Effector CD4-positive, alpha-beta T cell (primary cell): ENCODE measurements at places on chromosomes 3 and 15.

DNA sequence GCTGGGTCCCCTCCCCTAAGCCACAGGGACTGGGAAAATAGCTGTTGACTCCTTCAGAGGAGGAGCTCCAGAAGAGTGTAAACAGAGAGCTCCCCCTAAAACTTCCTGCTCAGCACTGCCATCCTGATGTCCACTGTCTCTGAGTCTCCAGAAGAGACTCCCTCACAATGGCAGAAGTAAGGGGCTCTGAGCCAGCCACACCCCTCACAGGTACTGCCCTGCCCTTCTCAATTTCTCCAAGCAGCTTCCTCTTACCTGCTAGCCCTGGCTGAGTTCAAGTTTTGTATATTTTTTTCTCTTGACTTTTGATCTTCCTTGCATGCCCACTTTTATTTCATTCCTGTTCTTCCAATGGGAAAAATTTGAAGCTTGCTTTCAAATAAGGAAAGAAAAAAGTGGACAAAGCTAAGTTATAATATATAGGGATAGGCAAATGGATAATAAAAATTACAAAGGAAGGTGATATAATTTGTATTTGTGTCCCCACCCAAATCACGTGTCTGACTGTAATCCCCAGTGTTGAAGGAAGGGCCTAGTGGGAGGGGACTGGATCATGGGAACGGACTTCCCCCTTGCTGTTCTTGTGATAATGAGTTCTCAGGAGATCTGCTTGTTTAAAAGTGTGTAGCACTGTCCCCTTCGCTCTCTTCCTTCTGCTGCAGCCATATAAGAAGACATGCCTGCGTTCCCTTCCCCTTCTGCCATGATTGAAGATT, 442.2 kb upstream of the WNT5A start:
- DNase-seq = no peak

- no peak for DNase-seq
Measured at GRCh38 chr15:79051029-79051428, 39.6 kb downstream of the RASGRF1 start.

- no peak for DNase-seq
Measured at GRCh38 chr15:66764072-66764786, 62.2 kb downstream of the SMAD6 start.

- DNase-seq = peak; percentile 10
Measured at GRCh38 chr3:129934234-129935123, 40.0 kb upstream of the TRH start.

DNA sequence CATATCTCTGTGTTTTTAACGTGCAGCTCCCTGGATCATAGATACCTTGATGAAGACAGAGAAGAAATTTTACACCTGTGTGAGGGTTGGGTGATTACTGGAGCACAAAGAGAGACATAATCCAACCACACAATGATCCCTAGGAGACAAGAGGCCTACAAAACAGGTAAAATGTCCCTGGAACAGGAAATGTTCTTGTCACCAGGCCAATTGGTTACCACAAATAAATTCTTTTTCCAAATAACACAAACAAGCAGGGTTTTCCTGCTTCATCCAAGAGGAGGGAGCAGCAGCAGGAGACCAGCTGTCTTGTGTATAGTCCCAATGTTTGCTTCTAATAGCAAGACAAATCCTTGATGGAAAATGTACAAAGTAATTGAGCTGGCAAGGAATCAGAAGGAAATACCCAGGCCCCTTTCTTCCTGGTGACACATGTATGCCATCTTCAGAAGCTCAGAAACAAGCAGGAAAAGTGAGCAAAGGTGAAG, 1.4 kb downstream of the MGLL start:
- DNase-seq = no peak

DNA sequence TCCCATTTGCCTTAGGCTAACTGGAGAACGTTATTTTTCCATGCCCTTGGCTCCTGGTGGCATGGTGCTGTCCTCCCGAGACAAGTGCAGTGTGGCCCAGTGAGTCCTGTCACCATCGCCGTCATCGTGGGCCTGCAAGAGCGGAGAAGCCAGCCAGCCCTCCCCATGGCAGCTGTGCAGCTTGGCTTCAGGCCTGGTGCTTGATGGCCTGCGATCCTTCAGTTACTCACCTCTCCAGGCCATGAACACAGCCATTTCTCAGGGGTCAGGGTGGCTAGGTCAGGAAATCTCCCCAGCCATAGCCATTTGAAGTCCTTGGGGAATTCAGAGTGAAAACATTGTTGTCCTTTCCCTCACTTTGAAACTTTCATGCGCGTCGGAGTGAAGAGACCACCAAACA, 189.0 kb upstream of the RGMA start:
- DNase-seq = no peak

DNA sequence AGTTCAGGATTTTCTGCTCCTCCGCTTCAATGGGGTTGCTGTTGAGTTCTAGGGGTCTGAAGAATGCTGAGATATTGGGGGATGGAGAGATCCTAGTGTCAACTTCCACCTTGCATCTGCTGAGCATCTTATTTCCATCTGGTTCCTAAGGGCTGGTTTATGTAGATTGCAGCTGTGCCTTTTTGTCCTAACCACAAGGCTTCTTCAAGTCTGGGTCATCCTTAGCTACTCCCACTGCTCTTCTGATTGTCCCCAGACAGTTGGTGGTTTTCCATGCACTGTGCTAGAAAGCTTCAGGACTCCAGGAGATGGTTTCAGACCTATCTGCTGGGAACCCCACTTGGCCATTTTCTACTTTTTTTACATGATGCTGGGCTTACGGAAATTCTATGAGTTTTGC, 125.0 kb downstream of the IL20RB start:
- DNase-seq = no peak

- no peak for DNase-seq
Measured at GRCh38 chr15:91237445-91237844, 137.4 kb downstream of the SV2B start.

DNA sequence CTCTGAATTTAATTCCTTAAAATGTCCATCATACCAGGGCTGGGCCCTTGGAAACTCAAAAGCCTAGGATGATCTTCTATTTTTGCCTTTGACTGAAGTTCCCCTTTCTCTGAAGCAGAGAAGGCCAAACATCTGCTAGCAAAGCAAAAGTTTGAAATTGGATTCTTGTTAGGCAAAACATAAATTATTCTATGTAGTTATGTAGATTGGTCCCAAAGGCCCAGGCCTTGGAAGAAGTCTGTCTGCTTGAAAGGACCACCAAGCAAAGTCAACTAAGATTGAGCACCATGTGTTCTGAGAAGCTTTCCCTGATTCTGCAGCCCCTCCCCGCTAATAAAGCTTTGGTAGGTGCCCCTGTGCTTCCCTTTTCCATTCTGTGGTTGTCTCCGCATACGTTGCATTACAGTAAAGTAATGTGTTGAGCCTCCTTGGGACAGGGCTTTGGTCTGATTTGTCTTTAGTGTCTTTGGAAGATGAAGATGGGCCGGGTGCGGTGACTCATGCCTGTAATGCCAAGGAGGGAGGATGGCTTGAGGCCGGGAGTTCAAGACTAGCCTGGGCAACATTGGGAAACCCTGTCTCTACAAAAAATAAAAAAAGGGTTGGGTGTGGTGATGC, 56.4 kb downstream of the RPL39L start:
- no peak for DNase-seq

- no peak for DNase-seq
Measured at GRCh38 chr3:10349801-10350200, 28.9 kb upstream of the SEC13 start.

DNA sequence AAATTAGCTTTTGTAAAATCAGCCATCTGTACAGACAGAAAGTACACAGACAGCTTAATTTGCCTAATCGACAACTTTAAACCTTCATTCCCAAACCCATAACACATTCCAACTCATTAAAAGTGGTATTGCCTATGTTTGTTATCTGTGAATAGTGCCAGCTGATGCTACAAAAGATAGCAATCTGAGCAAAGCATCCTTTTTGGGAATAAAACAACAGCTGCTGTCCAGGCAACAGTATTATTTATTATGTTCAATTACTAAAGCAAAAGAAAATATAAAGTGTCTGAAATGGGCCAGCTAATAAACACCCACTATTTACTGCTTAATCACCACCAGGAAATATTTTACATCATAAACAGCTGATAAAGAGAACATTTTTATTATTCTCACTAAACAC, 134.8 kb upstream of the ABI3BP start:
- DNase-seq = no peak

DNA sequence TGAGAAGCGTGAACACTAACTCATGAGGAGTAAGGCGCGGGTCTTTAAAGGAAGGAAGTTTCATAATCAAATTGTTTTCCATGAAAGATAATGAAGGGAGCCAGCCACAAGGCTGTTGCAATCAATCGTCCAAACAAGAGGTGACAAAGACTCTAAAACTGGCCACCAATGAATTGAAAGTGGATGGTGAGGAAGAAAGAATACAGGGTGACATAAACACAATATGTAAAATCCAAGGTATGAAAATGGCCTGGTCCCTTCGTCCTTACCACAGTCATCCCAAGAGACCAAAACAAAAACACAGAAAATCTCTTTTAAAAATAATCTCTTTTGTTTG, 12.0 kb downstream of the CD86 start:
- no peak for DNase-seq

- no peak for DNase-seq
Measured at GRCh38 chr3:37210230-37210629, 35.8 kb upstream of the LRRFIP2 start.

DNA sequence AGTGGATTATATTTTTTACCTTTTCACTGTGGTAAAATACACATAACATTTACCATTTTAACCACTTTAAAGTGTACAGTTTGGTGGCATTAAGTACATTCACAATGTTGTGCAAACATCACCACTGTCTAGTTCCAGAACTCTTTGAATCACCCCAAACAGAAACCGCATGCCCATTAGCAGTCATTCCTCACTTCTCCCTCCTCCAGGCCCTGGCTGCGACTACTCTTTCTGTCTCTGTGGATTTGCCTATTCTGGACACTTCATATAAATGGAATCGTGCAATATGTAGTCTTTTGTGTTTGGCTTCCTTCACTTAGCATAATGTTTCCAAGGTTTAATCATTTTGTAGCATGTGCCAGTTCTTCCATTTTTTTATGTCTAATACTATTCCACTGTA, 409.8 kb downstream of the NTRK3 start:
- DNase-seq = no peak

DNA sequence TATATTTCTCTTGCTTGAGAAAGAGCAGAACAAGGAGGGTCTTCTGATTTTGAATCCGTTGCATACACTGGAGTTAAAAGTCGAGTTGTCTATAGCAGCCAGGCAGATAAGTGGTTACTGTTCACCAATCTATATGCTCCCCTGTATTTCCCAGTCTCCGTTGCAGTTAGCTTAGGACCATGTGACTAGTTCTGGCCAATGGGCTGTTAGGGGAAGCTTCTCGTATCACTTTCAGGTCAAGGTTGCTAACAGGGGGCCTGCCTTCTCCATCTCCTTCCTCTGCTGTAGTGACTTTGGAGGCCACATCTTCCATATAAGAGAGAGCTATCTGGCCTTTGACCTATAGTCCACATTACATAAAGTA, 188.5 kb upstream of the KBTBD8 start:
- no peak for DNase-seq

DNA sequence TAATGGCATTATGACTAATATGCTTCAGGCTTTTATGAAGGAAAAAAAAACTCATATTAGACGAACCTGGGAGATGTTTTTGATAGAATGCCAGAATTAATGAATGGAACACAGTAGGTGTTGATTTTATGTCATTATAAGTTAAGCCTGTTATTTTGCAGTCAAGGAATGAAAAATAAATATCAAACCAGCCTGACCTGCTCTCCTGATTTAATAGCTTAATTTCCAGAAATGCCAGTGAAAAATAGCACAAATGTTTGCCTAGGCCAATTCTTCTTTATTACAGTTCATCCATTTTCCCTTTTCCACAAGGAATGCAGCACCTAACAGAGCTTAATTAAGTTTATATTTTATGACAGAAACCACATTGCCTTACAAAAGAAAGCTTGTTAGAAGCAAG, 292.0 kb downstream of the TBL1XR1 start:
- DNase-seq = no peak

- DNase-seq = no peak
Measured at GRCh38 chr3:14839236-14839635, 20.5 kb downstream of the FGD5 start.

- DNase-seq = no peak
Measured at GRCh38 chr3:150764566-150764965, 1.6 kb upstream of the SIAH2 start.
